Activated T-helper 1 cell treated with anti-CD3 and anti-CD28 coated beads, Interleukin-2, amount 50 U/mL, for 16 hours (primary cell): ENCODE measurements at places on chromosomes 2 and 18.

DNA sequence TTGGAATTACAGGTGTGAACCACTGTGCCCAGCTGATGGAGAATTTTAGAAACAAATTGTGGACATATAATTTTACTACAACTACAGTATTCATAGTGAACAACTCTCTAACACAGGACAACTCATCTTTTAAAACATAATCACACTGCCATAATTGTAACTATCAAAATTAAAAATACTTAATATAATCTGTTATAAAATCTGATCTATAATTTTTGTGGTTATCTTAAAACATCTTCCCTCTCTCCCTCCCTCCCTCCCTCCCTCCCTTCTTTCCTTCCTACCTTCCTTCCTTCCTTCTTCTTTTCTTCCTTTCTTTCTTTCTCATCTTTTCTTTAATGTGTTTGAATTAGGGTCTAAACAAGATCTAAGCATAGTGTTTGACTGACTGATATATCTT lies 577.7 kb downstream of the CNTNAP5 start:
- no peak for DNase-seq

DNA sequence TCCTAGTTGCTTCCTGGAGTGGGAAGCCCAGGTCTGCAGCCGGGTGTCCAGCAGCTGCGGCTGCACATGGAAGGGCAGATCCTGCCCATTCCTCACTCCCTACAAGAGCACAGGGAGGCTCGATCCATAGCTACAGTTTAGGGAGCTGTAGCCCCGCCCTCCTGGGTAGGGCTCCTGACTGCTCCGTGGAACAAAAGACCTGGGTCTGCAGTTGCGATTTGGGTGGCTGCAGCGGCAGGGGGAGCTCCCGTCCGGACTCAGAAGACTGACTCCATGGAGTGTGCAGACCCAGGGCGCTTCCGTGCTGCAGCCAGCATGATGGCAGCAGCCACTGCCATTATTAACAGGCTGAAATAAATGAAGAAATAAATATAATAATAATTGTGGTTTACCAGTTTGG lies 157.3 kb downstream of the CTNNA2 start:
- no peak for DNase-seq

GRCh38 chr2:164456619-164457018 lies 164.7 kb downstream of the GRB14 start:
- DNase-seq: no peak

DNA sequence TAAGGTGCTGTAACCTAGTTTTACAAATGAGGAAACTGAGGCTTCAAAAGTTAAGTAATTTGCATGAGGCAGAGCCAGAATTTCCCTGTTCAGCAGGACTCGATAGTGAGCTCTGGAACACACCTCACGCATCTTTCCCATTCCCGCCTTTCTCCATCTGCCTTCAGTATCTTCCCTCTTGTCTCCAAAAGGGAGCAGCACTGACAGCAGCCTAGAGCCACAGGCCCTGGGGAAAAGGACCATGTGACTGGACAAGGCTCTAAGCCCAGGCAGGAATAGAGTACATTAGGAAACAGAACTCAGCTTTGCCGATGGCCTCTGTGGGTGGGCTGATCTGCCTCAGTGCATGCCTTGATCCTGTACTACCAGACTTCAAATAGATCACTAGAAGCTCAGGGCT lies 21.5 kb downstream of the GPR155 start:
- no peak for DNase-seq

GRCh38 chr2:157231476-157231875 lies 26.0 kb upstream of the GALNT5 start:
- no peak for DNase-seq

DNA sequence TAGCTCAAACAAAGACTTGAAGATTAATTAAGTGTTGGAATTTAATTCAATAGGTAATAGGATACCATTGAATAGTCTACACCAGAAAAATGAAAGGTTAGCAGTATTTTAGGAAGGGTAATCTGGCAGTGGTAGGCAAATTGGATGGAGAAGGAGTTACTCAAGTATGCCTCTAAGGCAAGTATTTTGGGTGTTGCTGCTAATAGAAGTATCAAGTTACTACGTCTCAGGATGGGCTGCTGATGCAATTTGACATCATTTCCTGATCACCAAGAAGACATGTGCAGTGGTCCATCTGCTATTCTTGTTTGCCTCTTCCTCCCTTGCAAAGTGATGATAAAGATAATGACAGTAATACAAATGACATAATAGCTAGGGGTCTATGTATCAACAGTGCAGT lies 485.3 kb downstream of the TGIF1 start:
- no peak for DNase-seq

DNA sequence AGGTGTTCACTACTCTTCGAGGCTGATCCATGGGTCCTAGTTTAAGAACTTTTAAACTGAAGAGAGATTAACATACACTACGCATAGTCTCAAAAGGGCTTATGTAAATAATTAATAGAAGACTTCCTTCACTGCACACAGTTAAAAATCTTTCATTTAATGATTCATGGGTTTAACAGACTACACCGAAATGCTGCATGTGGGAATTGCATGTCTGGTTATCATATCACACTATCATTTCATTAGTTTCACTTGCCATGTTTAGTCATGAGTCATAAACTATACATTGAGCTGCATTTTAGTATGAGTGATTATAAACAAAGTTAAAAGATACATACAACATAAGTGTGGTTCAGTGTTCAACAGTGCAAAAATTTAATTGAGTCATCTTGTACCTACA lies 31.2 kb downstream of the GLS start:
- DNase-seq: no peak

GRCh38 chr2:177036747-177037146 lies 175.8 kb upstream of the HNRNPA3 start:
- DNase-seq: no peak

DNA sequence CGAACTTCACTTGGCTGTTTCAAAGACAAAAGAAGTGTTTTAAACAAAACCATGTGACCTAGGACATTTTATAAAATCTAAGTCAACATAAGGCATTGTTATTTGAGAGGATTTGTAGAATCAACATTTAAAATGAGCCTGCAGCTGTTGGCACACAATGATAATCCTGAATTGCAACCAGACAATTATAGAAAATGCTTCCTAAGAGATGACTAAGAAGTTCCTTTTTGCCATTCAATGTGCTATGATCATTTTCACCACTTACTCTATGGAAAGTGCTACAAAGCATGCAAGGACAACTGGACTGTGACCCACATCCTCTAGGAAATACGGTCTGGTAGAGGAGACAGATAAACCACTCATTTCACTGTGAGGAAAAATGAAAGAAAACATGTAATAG lies 246.4 kb downstream of the CDH20 start:
- DNase-seq: no peak

- DNase-seq: no peak
Measured at GRCh38 chr18:2914185-2914880, 67.5 kb downstream of the EMILIN2 start.

DNA sequence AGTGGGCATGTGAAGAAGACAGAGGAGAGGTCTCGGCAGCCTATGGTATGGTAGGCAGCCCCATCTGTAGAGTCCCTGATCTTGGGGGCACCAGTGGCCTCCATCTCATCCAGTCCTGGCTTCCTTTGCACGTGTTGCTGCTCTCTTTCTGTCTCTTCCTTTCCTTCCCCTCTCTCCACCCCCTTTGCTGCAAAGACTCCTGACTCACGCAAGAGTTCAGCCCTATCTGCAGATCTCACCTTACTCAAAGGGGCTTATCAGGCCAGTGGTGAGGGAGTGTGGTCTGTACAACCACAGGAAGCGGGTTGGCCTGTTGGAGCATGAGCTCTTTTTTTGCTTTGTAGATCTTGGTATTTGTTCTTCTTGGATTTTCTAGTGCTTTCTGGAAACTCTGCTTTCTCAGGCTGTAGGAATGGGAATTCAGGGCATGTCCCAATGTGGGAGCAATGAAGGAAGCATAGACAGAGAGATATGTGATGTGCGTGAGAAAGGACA lies 14.6 kb upstream of the NT5DC4 start:
- no peak for DNase-seq

DNA sequence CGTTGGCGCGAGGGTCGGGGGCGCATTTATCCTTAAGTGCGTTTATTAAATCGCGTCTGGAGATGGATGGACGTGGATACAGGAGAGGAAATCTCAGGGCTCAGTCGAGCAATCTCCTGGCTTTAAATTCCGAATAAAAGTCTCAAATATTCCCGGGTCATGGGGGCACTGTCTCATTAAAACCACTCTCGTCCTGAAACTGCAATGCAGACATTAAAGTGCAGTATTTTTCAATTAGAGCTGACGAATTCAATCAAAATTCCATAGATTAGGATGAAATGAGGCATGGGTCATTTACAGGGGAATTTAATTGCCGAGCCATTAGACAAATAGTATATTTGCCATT lies 10.7 kb upstream of the GBX2 start:
- DNase-seq: no peak

DNA sequence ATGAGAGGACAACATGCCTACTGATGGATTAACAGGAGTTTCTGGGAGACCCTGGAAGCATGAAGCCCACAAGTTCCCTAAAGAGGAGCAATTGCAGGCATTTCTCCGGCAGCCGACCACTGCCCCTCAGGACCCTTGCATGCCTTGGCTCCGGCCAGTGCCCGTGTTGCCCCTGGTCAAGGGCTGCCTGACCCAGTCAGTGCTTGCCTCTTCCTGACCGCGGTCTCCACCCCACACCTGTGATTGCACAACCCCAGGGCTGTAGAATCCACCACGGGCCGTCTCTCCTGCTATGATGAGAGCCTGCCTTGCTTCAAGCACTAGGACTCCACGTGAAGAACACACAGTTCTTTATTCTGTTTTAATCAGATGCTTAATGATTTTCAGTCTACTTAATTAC lies 127.5 kb downstream of the GLI2 start:
- no peak for DNase-seq

GRCh38 chr18:9017167-9017904 lies 85.2 kb upstream of the NDUFV2 start:
- peak; percentile 23 for DNase-seq

- no peak for DNase-seq
Measured at GRCh38 chr2:224263571-224264043, 138.3 kb downstream of the FAM124B start.

GRCh38 chr18:32520771-32521170 lies 50.1 kb upstream of the GAREM1 start:
- DNase-seq: no peak

DNA sequence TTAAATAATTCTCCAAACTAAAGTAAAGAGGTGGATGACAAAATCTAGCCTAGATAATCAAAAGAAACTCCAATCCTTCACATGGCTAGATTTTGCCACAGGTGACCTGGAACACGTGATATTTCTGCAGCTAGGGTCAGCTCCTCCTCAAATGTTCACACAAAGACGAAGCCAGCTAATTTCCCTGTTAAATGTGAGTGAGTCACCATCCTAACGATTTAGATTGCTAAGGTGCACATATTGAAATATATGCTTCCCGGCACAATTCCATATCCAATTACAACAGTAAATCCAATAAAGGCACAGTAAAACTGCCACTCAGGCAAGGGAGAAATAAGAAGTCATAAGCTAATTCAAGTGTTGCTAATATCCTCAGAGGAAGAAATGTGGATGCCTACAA lies 28.7 kb downstream of the IKZF2 start:
- no peak for DNase-seq

DNA sequence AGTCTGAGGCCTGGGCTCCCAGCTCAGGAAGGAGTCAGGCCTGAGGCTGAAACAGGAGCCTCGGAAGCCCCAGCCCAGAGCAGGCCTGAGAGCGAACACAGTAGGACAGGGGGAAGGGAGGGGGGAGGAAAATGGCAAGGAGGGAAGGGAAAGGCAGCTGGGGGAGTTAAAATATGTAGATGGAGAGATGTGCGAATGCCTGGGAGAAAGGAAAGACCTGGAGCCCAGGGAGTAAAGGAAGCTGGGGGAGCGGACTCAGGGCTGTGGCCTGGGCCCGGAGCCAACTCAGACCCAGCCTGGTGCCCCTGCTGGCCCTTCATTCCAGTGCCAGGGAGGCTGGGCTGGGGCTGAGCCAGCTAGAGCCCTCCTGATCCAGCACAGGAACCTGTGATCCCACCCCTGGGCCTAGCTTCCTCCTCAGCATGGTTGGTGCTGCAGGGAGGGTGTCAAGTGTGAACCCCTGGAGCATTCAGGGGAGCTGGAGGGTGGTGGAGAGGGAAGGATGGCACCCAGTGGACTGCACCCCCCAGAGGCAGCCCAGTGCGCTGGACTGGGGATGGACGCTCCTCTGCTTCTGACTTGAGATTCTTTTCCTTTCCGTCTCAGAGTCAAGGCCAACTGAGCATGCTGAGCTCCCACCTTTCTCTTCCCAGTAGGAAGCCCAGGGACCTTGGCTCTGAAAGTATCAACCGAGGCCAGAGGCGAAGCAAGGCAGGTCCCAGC lies 46.3 kb downstream of the EMX1 start:
- DNase-seq: no peak

DNA sequence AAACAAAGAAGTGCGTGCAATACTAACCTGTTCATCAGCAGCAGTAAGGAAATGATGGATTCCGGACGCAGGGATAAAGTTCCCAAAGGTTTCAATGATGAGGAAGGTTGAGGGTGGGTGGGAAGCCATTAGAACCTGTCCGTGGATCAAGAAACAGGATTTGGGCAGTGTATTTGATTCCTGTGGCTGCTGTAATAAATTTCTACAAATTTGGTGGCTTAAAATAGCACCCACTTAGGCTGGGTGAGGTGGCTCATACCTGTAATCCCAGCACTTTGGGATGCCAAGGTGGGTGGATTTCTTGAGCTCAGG lies 5.1 kb upstream of the SDC1 start:
- DNase-seq: no peak

DNA sequence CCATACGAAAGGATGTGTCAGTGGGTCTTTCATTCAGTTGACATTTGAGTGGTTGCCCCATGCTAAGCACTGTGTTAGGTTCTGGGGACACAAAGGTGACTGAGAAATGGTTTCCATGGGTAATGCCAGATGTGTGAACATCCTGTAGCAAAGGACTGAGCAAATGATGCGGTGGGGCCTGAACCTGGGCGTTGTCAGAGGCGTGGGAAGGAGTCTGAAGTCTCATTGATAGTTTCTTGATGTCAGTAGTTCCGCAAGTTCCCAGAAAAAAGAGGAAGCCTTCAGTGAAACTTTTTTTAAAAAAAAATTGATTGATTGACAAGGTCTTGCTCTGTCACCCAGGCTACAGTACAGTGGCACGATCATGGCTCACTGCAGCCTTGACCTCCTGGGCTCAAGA lies 56.9 kb downstream of the LIMS1 start:
- no peak for DNase-seq

DNA sequence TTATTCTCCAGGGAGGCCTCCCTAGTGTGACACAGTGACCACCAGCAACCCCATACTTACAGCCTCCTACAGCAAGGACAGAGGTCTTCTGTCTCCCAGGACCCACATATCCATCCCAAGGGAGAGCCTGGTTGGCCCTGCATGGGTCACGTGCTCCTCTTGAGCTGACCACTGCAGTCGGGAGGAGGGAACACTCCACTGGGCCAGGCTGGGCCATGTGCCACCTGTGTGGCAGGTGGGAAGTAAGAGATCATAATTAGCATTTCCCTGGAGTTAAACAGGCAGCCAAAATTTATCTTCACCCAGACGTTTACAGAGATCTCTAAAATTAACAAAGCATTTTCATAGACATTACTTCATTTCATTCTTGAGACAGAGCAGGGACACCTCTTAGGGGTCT lies 33.4 kb upstream of the MLPH start:
- DNase-seq: no peak

GRCh38 chr2:155412598-155412997 lies 714.1 kb downstream of the KCNJ3 start:
- no peak for DNase-seq

GRCh38 chr2:110124939-110125691 lies 9.5 kb upstream of the MALL start:
- no peak for DNase-seq
